Right renal pelvis (tissue), 4 donors: ENCODE measurements at places on chromosomes 12 and 14.
A peak's percentile ranks its signal among the peaks of the same experiment; 100 is the strongest.

DNA sequence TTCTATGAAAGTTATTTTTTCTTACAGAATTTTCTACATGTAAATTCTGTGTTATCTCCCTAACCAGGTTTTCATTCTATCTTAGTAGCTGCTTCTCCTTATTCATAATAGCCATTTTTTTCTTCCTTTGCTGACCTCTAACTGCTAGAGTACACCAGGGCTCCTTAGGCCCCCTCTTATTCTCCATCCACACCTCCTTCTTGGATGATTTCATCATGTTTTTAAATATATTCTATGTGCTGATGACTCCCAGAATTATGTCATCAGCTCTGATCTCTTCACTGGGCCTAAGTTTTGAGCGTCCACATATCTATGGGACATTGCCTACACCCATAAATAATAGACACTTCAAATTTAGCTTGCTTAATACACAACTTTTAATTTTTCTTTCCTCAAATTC is 721.5 kb downstream of the SLC16A7 start:
- no peak for DNase-seq

- DNase-seq, result no peak
These were observed 173.5 kb upstream of the KRR1 start for GRCh38 chr12:75684678-75685616.

DNA sequence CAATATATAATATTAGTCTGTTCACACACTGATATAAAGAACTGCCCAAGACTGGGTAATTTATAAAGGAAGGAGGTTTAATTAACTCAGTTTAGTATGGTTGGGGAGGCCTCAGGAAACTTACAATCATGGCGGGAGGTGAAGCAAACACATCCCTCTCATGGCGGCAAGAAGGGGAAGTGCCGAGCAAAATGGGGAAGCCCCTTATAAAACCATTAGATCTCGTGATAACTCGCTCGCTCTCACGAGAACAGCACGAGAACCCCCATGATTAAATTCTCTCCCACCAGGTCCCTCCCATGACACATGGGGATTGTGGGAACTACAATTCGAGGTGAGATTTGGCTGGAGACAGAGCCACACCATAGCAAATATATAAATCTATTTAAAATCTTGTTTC is 269.8 kb downstream of the ATP23 start:
- no peak for DNase-seq

- no peak for DNase-seq
These were observed 52.2 kb downstream of the PDE3A start for GRCh38 chr12:20420557-20420956.

- DNase-seq, result no peak
These were observed 35.4 kb downstream of the DMAC2L start for GRCh38 chr14:50347521-50347920.

DNA sequence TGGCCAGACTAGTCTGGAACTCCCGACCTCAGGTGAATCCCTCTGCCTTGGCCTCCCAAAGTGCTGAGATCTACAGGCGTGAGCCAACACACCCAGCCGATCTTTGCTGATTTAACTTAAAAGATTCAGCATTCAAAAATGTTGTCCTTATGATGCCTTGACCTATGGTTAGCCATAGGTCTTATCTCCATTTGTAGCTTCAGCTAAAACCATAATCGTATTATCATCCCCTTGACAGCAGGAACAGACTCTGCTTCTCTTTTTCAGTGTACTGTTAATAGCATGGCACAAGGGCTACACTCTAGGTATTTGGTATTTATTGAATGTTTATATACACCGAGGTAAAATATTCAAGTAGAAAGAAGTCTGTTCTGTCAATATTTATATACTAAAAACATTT is 15.3 kb downstream of the CCDC62 start:
- DNase-seq, result no peak

DNA sequence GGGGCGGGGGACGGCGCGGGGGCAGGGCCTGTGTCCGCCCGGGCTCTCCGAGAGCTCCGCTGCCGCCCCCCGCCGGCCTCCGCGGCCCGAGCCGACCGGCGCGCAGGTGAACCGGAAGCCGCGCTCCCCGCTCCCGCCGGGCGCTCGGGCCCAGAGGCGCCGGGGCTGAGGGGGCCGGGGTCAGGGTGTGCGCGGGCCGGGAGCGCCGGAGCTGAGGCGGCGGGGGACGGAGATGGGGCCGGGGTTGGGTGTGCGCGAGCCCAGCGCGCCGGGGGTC is 431 bp downstream of the HIP1R start:
- DNase-seq, result no peak

- DNase-seq, result no peak
These were observed 583.5 kb upstream of the TBX3 start for GRCh38 chr12:115267464-115267863.

DNA sequence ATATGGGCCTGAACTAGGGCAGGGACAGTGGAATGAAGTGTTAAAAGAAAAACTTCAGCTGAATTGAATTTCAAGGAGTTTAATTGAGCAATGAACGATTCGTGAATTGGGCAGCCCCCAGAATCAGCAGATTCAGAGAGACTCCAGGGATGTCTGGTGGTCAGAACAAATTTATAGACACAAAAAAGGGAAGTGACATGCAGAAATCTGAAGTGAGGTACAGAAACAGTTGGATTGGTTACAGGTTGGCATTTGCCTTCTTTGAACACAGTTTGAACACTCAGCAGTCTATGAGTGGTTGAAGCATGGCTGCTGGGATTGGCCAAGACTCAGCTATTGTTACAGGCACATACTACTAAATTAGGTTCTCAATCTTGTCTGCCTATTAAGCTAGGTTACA is 9.7 kb upstream of the TBPL2 start:
- DNase-seq, result no peak

DNA sequence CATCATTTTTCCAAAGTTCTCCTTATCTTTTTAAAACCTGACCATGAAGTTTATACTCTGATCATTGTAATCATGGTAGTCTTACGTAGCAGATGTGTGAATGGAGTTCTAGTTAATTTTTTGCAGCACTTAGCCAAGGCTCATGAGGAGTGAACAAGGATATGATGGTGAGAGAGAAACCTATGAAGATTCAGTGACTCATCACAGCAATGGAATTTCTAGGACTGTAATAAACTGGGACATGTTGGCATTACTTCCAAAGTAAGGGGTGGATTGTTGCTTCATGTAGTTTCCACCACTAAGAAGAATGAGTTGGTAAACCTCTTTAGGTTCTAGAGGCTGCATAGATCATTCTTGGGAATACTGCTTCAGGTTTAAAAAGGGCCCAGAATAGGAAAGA is 102.7 kb downstream of the LRRIQ1 start:
- no peak for DNase-seq

GRCh38 chr14:69879175-69880043 is at the start of gene SMOC1:
Gene SMOC1, plus strand, starts transcription at chr14:69879416. Its CDS starts 263 bp downstream, at chr14:69879679.
- DNase-seq, result no peak

DNA sequence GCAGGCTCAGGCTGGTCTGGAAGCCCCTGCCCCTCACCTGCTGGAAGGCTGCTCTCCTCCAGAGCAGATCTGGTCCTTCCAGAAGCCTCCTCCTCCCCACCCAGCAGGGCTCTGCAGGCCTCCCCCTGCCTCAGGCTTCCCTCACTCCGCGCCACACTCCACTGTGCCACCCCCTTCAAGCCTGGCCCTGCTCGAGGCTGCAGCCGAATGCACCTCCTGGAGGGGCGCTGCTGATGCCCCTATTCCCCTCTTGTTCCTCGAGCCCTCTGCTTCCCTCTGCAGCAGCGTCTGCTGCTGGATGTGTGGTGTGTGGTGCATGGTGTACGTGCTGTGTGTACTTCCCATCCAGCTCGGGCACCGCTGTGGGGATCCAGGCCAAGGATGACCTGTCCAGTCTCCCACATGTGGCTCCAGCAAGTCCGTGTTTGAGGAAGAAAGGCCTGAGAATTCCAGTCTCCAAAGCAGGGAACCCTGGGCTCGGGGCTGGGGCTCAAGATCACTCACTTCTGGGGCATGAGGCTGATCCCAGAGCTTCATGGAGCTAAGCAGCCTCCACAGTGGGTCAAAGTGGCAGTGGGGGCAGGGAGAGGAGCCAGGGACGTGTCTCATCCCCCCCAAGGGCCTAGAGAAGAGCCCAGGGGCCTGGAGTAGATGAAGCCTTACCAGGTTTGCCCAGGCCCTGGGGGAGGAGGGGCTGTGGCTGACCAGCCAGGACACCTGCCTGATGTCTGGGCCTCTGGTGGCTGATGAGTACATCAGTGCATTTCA is 136.0 kb upstream of the C14orf180 start:
- DNase-seq, result no peak

DNA sequence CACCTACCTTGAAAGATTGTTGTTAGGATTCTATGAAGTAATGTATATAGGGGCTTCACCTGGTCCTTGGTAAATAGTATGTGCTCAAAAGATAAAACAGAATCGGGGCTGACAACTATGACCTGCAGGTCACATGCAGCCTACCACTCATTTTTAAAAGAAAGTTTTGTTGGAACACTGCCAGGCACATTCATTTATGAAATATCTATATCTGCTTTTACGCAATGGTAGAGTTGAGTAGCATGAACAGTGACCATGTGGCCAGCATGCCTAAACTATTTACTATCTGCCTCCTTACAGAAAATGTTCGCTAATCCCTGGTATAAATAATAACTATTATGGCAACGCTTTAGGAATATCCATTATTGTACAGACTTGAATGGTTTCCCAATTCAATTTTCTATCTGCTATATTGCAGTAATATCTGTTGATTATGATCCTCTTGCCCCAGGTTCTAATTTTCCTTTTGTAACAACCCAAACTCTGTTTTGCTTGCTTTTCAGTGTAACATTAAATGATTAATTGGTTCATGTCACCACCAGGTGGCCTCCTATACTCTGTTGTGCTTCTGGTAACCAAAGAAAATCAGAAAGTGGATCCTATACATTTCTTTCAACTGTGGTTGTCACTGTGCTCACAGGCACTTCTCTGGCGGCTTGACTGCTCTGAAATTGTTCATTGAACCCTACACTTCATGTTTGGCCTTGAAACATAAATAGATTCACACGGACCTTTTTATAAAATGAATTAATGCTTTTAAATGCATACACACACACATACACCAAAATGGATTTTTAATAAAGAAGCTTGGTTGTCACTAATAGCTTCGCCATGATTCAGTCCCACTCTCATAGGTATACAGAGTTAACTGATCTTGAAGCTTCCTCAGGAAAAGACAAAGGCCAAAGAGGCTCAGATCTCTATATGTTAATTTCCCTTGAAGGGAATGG is 227.7 kb upstream of the NPAS3 start:
- peak; percentile 42 for DNase-seq

DNA sequence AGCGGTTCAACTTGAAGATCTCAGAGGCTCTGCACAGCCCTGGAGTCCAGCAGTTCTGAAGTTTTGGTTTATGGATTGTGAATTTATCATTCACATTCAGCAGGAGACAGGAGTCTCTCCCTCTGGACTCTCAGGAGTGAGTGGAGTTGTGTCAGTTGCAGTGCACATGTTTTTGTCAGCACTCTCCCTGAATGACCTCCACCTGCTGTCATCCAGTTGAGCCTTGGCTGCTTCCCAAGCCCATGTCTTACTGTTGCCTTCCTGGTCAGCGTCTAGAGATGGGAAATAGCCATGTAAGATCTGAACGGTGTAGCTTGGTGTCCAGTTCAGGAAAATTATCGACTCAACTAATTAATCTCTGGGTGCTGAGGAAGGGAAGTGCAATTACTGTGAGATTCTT is 133.2 kb downstream of the PRKCH start:
- no peak for DNase-seq

GRCh38 chr12:118714051-118714460 is 267.3 kb upstream of the SRRM4 start:
- DNase-seq, result no peak

DNA sequence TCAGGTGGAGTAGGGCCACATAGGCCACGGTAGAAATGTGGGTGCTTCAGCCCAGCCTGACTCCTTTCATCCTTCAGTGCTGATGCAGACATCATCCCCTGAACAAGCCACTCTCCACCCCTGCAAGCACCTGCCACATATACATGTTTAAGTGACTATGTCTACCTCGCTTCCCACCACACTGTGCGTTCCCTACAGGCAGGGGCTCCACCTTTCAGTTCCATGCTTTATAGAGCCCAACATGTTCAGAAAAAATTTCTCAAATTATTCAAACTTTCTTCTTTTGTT is 11.6 kb downstream of the SLC7A7 start:
- no peak for DNase-seq

DNA sequence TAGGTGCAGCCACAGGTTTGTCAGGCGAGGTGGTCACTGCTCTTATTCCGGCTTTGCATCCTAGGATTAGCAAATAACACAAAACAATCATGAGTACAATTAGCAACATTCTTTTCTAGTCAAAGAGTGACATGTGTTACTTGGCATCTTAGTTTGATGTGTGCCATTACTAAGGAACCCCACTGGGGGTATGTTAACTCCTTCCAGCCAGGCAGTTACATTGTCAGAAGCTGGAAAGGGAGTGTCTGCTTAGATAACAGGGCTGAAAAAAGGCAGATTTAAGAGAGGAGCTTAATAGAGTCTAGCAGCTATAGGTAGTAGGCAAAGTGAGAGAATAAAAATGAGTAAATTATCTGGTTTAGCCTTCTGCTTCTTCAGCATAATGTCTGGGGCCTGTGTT is 30.5 kb upstream of the METAP2 start:
- no peak for DNase-seq

DNA sequence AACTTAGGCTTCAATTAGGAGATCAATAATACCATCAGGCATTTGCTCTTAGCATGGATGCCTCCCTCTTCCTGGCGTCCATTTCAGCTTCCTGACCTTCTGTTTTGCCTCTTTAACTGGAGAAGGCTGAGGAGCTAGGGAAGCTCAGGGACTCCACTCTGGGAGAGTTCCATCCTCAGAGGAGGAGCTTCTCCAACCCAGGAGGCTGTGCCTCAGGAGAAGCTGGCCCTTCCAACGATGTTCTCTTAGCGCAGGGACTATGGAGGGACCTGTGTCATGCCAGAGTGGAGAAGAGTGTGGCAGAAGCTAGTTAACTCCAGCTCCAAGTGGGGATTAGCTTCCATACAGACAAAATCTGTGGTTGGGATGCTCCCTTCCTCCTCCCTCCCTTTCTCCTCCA is 58.0 kb downstream of the KCNA5 start:
- DNase-seq, result no peak

DNA sequence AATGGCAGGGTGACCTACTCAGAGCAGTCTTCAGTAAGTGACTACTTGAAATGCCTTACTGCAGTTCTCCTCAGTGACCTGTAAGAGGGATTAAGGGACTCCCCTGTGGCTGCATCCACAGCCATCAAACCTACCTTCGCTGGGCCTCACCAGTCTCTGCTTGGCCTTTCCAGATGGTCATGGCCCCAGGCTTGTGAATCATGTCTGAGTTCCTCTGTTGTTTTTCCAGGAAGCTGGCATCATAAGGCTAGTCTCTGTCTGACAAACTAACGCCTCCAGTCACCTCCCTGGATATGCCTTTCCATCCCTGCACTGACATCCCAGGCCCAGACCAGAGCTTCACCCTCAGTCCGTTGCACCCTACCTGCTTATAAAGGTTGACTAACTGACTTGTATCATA is 14.0 kb downstream of the RNASE2 start:
- DNase-seq, result no peak

DNA sequence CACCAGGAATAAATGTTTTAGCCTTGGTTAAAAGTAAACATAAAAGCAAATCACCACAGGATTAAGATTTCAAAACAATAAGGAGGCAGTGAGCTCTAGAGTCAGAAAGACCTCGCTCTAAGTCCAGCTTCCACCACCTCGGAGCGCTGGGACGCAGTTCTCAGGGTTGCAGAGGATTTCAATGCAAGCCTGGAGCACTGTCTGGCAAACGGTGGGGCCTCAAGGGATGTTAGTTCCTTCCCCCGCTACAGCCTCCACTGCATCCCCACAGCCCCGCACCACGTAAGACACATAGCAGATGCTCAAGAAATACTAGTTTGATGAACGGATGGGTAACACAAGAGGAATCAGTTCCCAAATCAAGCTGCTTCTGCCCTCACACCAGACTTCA is 39.3 kb upstream of the TMCC3 start:
- DNase-seq, result no peak

- DNase-seq, result no peak
These were observed 32.4 kb downstream of the NEMF start for GRCh38 chr14:49820176-49820575.
